Foreskin keratinocyte (primary cell): ENCODE measurements at places on chromosomes 7 and 10. TPM values are rescaled to one million over a fixed set of nuclear protein-coding genes. Genes with fewer than 3 reads are reported as not detected.
A peak's percentile ranks its signal among the peaks of the same experiment; 100 is the strongest.

The TBX20 gene
- polyA plus RNA-seq = not detected in 2 replicates

The TRIM74 gene
- polyA plus RNA-seq = 0.04 TPM in 1 of 2 replicates, not detected in the other

The RAB11FIP2 gene
- polyA plus RNA-seq = 1.5 and 1.6 TPM in 2 replicates

The CCDC172 gene
- polyA plus RNA-seq = not detected in 2 replicates

The SKIDA1 gene
- 0.04 and 0.13 TPM in 2 replicates for polyA plus RNA-seq

The TMEM236 gene
- 0.26 TPM in 1 of 2 replicates, not detected in the other for polyA plus RNA-seq

The NME8 gene
- not detected in 2 replicates for polyA plus RNA-seq

The GPR85 gene
- polyA plus RNA-seq = 0.56 and 0.74 TPM in 2 replicates

The CRTAC1 gene
- not detected in 2 replicates for polyA plus RNA-seq

The INTS1 gene
- polyA plus RNA-seq = 49.1 and 50.1 TPM in 2 replicates

The OR13A1 gene
- not detected in 2 replicates for polyA plus RNA-seq

GRCh38 chr7:39453743-39454355 is 112.4 kb upstream of the YAE1 start:
- peak; percentile 19 for DNase-seq

GRCh38 chr7:134520130-134520529 is 7.2 kb upstream of the AKR1B10 start:
- no peak for DNase-seq

DNA sequence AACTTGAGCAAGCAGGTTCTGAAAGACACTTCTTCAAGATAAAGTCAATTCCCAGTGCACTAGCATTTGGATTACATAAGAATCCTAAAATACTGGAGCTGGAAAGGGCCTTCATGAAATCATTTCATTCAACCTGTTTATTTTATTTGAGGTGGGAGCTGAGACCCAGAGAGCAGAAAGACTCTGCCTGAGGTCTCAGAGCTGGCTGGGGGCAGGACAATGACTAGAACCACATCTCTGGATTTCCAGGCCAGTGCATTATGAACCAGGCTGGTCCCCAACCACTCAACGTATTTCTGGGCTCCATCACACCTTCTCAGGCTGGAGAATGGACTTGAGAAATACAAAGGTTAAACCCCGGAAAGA is 8.4 kb downstream of the ANXA11 start:
- DNase-seq = no peak

DNA sequence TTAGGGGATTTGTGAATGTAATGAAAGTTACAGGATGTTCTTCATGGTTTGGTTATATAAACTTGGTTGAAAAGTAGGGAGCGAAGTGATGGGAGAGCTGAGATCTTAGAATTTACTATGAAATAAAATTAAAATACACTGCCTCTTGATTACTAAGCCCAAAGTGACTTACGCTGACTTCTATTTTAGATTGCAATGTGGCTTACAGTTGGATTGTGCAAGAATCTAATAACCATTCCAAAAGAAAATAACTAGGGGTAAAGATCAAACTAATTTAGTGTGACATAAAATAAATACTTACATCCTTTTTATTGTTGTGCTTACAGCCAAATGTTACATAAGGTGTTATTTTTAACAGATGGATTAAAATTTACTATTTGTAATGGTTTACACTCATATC is 15.3 kb downstream of the WNT16 start:
- no peak for DNase-seq

DNA sequence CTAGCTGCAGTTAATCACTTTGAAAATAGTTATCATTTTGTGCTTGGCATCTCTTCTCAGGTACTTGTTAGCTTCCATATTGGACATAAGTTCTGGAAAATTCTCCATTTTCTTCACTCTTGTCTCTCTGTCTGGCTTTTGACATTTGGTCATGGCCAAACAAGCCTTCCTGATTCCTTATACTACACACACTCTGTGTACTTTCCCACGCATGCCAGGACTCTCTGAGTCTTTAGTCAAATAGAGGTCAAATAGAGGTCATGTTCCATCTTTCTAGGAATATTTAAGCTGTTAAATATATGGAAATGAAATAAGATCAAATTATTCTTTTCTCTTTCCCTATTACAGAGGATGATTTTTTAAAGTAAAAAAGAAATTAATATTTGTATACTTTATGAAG is 235.5 kb upstream of the PLXDC2 start:
- no peak for DNase-seq

GRCh38 chr7:55288070-55288824 is 76.9 kb upstream of the LANCL2 start:
- DNase-seq = no peak

DNA sequence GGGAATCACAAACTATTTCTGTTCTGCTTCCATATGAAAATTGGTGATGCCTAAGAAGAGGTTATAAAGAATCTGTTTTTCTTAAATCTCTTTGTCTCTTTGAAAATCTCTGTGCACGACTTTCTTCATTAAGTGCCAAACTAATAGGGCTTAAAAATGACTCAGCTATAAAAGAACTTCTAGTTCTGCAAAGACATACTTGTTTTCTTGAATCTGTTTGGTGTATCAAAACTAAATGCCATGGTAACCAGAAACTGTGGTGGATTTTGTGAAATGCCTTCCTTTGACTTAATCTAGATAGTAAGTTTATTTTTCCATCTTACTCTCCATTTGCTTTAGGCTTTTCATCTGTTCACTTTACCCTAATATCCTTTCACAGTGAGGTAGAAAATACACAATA is 417.8 kb downstream of the PARD3 start:
- DNase-seq = no peak

DNA sequence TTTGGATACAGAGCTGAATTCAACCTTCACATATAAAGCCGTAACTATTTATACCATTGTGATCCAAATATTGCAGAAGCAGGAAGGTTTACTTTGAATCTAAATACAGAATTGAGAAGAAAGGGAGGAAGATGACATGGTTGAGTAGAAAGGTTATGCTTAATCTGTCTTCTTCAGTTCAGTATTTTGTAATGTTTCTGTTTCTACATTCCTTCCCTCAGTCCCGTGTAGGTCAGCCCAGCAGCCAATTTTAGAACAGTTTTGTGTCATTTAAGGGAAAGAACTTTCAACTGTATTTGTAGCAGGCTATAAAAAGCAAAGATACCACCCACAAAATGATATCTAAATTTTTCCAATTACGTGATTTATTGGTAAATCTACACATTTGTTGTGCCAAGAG is 97.4 kb downstream of the CPED1 start:
- DNase-seq = no peak

DNA sequence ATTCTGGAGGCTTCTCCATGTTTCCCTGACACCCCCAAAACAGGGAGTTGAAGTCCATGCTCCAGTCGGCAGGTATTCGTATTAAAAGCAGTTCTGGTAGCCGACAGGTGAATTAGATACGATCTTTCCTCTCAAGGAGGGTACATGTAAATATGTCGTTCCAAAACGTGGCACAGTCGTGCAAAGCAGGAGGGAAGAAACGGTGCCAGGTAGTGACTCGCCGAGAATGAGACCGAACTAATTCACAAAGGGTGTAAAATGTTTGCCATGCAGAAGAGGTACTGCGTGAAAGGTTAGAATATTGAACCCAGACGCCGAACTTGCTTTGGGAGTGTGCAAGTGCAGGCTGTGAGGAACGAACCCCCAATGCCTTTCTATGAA is 483 bp downstream of the EDRF1 start:
- DNase-seq = no peak

DNA sequence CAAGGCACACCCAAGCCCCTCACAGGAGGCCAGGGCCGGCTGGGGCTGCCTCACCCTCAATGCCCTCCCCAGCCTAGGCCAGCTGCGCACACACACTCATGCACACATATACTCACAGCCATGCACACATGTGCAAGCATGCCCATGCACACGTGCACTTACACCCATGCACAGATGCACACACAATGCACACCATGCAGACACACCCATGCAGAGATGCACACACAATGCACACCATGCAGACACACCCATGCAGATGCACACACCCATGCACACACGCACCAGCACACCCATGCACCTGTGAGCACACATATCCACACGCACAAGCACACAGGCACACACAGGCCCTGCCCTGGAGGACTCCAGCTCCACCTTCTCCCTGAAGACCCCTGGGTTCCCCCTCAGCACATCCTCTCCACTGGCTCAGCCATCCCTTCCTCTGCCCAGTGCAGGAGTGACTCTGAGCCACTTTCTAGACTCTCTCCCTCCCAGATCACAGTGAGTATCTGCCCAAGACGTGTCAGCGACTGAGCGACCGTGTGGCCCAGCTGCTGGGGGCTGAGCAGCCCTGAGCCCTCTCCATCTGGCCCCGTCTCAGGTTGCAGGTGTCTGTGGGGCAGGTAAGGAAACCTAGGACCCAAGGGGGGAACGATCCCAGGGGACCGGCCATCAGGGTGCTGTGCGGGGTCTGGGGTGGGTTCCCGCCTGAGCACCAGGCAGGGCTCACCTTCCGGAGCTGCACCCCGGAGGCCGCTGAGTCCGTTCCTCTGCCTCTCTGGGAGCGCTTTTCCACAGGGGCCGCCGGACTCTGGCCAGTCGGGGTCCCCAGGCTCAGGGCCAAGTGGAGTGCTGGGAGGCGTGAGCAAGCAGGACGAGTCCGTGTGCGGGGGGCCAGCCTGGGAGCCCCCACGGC is 25.8 kb downstream of the AP5Z1 start:
- DNase-seq = no peak

DNA sequence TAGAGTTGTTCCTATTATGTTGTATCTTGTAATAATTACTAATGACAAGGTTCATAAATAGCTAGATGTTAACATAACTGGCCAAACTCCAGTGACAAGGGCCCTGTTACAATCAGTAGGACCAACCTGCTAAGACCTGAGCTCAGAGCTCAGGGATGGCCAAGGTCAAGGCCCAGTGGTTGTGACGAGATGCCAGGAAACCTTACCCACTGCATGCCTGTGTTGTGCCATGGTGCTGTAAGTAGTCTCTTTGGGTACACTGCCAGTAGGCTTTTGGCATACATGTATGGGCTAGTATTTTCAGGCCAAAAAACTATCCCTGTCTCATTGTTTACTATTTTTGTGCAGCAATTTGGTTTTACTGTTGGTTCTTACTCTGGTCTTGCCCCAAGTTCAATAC is 7.9 kb upstream of the IDI2 start:
- DNase-seq = peak; percentile 30

GRCh38 chr7:28405662-28406061 is 6.7 kb upstream of the CREB5 start:
- peak; percentile 72 for DNase-seq

GRCh38 chr7:22357311-22358175 is 589 bp upstream of the RAPGEF5 start:
- DNase-seq = peak; percentile 94

- no peak for DNase-seq
Measured at GRCh38 chr7:135517060-135517459, 7.2 kb upstream of the CNOT4 start.

DNA sequence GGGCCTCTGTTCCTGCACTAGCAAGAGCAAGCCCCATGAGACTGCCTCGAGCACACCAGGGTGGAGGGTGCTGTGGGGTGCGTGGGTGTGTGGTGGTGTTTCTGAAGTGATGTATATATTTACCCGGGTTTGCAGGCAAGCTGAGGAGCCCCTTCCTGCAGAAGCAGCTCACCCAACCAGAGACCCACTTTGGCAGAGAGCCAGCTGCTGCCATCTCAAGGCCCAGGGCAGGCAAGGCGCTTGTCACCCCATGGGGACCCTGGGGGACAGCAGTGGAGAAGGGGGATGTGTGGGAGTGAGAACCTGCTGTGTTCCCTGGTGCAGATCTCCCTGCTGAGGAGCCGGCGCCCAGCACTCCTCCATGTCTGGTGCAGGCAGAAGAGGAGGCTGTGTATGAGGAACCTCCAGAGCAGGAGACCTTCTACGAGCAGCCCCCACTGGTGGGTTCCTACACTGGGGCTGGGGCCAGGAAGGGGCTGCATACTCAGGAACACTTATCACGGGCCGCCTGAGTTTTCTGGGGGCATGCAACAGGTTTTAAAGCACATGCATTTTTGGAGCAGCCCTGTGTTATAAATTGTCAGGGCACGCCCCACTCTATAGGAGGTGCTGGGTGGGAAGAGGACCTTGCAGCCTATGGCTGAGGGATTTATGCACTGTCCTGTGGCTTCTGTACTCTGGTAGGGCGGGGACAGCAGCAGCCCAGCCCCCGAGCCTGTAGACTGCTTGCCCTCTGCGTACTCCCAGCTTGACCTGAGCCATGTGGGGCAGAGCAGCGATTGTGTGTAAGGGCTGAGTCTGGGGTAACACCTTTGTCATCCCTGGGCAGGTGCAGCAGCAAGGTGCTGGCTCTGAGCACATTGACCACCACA is 5.9 kb downstream of the PGAM2 start:
- no peak for DNase-seq

DNA sequence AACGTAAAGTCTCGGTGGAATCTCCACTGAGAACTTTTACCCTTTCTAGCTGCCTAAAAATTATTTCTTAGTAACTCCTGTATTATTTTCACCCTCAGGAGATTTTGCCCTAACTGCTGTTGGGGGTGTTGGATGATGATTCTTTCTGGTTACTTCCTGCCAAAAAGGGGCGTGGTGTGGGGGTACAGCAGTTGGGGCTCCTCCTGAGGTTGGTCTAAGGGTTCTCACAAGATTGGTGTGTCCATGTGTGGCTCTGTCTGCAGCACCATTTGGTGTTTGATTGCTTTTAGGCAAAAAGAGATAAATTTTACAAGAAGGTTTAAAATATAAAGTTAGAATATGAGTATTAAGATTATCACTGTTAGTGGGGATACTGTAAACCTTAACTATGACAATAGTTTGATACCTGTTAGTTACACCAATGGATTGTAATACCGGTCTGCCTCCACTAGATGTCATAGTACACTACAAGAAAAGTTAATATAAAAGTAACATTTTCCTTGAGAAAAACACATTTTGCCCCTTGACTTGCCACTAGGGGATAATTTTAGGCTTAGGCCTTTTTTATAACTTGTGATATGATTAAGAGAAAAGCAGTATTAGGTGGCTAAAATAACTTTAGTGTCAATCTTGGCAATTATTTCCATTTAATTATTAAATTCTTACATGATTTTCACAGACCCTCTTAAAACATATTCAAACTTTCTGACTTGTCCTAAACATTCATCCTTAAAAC is 928.7 kb downstream of the IPMK start:
- no peak for DNase-seq

- no peak for DNase-seq
Measured at GRCh38 chr7:51022821-51023220, 240.1 kb upstream of the GRB10 start.

DNA sequence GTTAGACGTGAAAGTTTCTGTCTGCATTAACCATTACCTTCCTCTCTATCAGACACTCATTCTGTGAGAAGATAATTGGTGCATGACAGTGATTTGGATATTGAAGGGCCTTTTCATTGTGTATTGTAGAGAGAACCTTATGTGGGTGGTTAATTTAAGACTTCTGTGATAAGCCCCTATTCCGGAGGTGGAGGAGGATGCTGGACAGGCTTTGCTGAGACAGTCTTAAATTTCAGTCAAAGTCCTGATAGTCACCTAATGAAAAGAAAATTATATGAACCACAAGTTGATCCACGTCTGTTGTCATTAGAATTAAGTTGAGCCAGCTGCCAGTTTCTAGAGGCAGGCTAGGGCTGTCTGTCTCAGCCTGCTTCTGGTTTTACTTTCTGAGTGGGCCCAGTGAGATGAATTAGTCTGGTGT is 62.9 kb downstream of the CELF2 start:
- no peak for DNase-seq

DNA sequence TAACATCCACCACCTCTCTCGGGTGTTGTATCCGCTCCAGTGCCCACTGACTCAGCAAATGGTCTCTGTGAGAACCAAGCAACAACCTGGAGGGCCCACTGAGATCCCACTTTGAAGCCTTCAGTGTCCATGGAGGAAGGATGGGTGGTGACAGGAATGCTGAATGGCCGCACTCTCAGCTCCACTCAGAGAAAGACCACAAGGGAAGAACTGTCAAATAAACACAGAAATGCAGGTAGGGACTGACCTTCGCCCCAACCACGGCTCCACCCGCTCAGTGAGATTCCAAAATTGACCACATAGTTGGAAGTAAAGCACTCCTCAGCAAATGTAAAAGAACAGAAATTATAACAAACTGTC is 65.8 kb downstream of the VIPR2 start:
- no peak for DNase-seq
